Coronary artery (tissue), 2 donors: ENCODE measurements at places on chromosomes 1 and 21.

GRCh38 chr1:58459911-58460310, 86.6 kb downstream of the OMA1 start:
- DNase-seq = no peak

- no peak for DNase-seq
Measured at GRCh38 chr1:198253259-198253658, 96.5 kb downstream of the NEK7 start.

- DNase-seq = no peak
Measured at GRCh38 chr21:29145852-29146453, 15.5 kb downstream of the MAP3K7CL start.

DNA sequence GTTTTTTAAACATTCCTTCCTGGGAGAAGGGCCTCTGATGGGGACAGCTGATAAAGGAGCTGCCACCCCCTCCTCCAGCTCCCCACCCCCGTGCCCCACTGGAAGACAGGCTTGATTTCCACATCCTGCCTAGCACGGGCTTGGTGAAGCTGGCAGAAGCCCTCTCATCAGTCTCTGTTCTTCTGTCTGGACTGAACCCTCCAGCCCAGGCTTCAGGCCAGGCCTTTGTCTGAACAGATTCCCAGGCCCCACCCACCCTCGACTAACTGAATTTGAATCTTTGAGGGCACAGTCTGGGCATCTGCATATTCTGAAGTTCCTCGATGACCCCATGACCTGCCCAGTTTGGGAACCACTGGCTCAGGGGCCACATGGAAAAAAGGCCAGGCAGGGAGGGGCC, 75.3 kb downstream of the CD58 start:
- DNase-seq = no peak

DNA sequence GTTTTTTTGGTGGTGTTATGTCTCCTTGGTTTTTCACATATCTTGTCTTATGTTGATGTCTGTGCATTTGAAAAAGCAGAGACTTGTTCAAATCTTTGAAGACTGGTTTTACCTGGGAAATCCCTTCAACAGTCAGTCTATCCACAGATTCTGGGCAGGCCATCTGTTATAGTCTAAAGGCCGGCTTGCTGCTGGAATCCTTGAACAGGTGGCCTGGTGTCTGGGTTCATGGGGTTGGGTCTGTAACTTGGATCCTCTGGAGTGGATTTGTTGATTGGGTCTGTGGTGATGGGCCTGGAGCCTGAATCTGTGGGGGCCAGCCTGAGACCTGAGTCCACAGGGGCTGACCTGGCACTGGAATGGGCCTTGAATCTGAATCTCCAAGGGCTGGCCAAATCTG, 12.2 kb downstream of the LORICRIN start:
- DNase-seq = no peak

DNA sequence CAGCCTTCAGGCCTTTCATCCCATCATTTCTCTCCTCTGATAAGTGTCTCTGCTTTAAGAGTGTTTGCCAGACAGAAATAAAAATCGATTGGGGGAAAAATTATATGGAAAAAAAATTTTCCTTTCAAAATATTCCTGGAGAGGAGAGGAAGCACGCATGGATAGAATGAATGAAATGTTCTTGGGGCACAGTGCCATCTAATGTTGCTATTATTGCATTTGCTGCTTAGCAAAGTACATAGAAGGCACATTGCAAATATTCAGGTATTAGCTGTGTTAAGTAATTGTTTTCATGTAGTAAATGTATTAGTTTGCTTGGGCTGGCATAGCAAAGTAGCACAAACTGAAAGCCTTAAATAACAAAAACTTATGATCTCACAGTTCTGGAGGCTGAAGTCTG, 18.1 kb downstream of the B3GALT5 start:
- no peak for DNase-seq

DNA sequence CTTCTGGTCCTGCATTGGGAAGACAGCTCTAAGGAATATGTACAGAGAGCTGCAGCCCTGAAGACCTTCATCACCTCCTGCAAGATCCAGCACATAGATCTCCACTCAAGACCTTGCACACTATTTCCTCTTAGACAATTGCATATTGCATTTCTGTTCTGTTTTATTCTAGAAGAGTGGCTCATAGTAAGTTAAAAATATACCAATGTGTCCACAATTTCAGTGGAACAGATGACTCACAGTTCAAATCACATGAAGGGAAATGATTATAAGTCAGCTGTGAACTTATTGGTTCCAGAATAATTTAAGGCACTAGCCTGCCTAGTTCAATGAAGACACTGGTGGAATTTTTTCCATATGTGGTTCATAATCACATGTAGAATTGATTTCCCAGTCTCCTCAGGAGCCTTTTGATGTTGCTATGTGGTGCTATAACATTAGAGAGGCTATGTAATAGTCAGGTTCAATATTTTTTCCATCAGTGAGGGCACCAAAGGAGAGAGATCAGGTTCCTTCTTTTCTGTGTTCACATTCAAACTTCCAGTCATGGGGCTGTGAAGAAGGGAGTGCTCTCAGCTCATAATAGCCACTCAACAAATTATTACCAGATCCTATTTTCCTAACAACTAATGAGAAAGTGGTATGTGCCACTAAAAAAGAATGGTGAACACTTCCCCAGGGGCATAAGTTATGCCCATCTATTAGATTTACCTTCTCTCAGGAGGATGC, 9.8 kb upstream of the AK5 start:
- no peak for DNase-seq

DNA sequence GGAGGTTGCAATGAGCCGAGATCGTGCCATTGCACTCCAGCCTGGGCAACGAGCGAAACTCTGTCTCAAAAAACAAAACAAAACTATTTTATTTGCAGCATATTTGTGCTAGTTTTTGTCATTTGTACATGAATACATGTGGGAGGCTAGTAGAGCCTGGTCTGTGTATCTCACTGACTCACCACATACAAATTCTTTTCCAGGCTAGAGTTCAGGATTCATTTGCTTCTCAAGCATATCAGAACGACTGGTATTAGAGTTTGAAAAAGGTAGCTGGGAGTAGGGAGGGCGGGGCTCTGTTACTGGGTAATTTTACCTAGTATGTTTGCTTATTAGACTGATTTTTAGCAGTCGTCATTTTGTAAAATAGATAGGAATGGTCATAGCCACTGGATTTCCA, 4.5 kb upstream of the TOR3A start:
- no peak for DNase-seq

- no peak for DNase-seq
Measured at GRCh38 chr1:46001081-46001785, 131.2 kb downstream of the PIK3R3 start.

DNA sequence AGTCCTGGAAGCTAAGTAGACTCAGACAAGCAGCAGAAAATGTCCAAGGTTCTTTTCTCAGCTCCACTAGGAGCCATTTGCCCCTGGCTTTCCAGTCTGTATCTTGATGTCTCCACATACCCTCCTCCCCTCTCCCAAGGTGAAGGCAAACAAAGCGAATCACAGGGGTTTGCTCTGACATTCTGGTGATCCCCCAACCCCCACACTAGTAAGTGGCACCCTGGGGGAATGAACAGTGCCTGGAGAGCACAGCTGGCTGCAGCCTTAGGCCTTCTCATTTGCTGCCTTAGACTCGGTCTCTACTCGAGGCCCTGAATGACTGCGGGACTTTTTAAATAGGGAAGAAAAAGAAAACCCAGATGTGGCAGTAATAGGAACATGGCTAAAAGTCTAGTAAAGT, 15.3 kb downstream of the ERI3 start:
- no peak for DNase-seq

GRCh38 chr21:17429936-17430335, 82.9 kb upstream of the CXADR start:
- DNase-seq = no peak

DNA sequence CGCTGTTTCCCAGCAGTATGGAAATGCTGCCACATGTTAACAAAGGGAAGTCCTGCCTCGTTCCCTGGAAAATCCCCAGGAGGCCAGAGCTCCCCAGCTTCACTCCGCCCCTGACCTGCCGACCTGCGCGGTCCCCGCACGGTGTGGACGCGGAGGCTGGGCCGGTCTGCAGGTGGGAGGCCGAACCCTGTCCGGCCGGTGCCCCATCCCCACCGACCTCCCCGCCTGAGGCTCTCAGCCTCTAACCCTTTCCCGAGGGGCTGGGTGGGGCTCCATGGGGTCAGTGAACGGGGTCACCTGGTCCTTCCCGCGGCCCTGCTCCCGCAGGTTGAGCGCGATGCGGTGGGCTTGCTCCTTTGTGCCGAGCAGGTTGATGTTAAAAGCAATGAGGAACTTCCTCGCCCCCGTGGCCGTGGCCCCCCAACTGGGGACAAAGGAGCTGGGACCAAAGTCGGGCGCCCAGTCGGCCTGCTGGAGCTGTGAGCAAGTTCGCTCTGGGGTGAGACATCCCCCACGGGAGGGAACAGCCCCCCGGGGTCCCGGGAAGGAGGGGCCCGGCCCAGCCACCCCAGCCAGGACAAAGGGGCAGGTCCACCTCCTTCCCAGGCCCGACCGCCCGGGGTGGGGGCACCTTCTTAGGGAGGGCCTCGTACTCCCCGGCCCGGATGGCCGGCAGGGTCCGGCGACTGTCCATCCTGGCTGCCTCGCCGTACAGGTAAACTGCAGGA, 4.0 kb downstream of the FTCD start:
- peak; percentile 55 for DNase-seq

GRCh38 chr1:238558156-238558555, 667.4 kb upstream of the ZP4 start:
- DNase-seq = no peak

DNA sequence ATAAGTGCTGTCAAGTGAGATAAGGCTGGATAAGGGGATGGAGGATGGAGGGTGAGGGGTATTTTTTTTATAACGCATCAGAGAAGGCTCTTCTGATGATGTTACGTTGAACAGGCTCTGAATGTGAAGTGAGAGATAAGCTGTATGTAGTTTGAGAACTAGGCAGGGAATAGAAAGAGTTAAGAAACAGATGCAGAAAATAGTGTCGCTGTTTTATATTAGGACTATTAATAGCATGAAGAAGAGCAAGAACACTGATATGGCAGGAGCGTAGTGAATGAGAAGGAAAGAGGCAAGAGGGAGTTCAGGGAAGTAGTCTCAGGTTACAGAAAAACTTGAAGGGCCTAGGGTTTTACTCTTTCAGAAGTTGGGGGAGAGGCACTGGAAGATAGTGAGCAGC, 59.8 kb downstream of the GPR88 start:
- no peak for DNase-seq

GRCh38 chr21:32592929-32593502, 7.7 kb upstream of the TCP10L start:
- no peak for DNase-seq

DNA sequence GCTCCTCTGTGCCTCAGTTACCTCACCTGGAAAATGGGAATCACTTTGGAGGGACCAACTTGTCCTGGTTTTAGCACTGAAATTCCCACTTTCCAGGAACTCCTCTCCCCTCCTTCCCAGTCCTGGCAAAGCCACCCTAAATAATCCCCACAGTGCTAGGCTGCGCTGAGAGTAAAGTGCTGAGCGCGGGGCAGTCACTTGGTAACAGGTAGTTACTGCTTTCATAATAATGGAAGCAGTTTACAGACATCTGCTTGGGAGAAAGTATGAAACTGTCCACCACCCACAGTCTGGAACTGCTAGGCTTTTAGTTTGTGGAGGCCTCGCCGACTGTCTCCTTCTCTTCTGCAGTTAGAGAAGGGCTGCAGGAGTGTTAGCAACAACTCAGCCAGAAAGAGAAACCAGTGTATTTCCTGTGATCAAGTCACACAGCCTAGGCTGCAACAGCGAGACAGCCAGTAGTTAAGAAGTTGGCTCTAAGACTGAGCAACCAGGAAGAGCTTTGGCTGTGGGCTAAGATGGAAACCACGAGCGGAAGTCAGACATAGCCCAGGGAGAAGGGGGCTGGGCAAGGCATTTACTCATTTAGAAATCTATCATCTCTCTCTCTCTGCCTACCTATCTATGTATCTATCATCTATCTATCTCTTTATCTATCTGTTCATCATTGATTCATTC, 30.8 kb upstream of the ABCG1 start:
- no peak for DNase-seq

DNA sequence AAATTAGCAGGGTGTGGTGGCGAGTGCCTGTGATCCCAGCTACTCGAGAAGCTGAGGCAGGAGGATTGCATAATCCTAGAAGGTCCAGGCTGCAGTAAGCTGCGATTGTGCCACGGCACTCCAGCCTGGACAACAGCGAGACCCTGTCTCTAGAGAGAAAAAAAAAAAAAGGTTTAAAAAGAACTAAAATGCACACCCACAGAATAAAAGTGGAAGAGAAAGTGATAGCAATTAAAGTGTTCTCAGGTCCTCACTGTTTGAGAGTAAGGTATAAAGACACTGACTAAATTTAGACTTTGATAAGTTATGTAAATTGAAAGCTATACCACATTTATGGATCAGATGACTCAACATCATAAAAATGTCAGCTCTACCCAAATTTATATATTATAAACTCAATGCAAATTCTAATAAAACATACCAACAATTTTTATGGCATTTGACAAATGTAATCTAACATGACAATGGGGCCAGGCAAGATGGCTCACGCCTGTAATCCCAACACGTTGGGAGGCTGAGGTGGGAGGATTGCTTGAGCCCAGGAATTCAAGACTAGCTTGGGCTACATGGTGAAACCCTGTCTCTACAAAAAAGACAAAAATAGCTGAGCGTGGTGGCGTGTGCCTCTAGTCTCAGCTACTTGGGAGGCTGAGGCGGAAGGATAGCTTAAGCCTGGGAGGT, 11.8 kb downstream of the ZBTB17 start:
- no peak for DNase-seq

DNA sequence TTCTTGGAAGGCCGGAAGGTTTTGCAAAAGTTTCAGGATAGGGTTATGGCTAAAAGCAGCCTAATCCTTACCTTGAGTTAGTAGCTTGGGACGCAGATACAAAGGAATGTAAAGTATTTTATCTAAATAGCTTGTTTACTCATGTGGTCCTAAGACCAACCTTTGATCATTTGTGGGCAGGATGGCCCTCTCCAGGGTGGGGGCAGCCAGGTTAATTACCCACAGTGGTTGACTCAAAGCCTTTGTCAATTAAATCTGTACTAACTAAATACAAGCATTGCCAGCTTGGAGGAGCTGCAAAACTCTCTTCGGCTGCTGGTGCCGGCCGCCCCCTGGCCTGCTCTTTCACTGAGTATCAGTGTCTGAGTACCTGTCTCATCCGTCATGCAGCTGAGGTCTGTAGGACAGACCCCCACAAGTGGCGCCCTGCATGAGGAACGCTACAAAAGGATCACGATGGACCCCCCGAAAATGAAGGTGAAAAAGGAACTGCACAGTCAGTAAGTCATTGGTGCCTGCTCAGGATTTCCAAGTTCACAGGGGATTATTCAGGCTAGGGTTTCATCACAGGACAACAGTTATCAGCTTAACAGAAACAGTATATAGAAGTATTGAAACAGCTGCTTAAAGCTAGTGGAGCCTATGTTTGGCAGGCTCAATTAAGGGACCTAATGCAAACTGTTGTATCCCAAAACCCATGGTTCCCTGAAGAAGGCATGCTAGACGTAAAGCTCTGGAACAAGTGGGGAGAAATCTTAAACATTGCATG, 212.5 kb upstream of the MAP1LC3C start:
- no peak for DNase-seq

- no peak for DNase-seq
Measured at GRCh38 chr1:23530087-23530746, 816 bp downstream of the E2F2 start.
